ENCODE measurements at places on chromosomes 7 and 10.

GRCh38 chr10:56912043-56912442 lies 551.0 kb upstream of the ZWINT start:
- no peaks in the 10 kb centered on the region for H3K4me1 ChIP-seq
- H3K27me3 ChIP-seq, result no peaks in the 10 kb centered on the region

GRCh38 chr7:33539198-33539597 lies 366.1 kb upstream of the BMPER start:
- no peak overlapping the region for H3K27ac ChIP-seq
- no peak overlapping the region for H3K4me3 ChIP-seq
- no peak for DNase-seq
- no peaks in the 10 kb centered on the region for H3K4me1 ChIP-seq
- no peaks in the 10 kb centered on the region for H3K27me3 ChIP-seq

- H3K27me3 ChIP-seq, result no peaks in the 10 kb centered on the region
- H3K4me1 ChIP-seq, result peaks cover 38% of the 10 kb centered on the region
- H3K27ac ChIP-seq, result peak overlapping the region; percentile 91
- H3K36me3 ChIP-seq, result no peaks in the 10 kb centered on the region
- H3K4me3 ChIP-seq, result no peak overlapping the region
Observed at GRCh38 chr10:72277996-72278667, 4.4 kb downstream of the DDIT4 start.

DNA sequence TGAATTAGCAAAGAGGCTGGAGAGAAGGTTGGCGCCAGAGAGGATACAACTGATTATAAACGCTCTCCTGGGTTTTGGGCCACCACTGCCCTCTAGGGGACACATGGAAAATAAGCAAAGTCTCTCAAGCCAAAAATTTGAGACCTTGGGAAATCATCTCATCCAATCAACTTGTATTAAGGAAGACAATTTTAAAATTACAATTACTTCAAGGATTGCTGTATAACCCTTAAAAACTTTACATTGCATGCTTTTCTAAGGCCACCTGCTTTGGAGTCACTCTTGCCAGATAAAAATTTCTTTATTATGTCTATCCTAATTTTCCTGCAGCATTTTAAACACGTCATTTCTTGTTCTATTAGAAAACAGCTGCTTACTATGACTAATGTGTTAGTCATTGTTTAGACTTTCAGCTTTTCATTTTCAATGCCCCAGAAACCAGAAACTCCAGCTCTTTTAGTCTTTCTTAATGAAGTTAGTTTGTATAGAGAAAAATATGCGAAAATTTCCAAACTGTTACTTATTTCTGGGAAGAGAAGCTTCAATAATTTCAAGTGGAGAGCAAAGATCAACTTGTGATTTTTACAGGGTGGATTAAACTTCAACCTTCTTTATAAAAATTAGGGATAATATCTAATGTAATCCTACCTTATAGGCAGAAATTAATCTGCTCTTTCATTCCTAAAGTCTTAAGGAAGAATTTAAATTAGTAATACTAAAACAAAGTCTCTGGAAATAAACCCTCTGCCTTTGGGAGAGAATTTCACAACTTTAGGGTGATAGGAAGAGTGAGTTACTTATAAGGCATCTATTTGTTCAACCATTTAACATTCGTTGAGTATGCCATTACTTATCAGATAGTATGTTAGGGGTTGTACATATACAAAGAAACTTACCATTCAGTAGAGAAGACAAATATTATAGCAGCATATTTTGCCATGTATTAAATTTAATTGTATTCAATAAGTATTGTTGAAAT lies 20.6 kb upstream of the RHOBTB1 start:
- H3K27me3 ChIP-seq, result peaks cover 2% of the 10 kb centered on the region
- H3K36me3 ChIP-seq, result no peaks in the 10 kb centered on the region
- no peak overlapping the region for H3K4me3 ChIP-seq
- H3K27ac ChIP-seq, result no peak overlapping the region

- no peaks in the 10 kb centered on the region for H3K4me1 ChIP-seq
- no peaks in the 10 kb centered on the region for H3K27me3 ChIP-seq
- no peaks in the 10 kb centered on the region for H3K36me3 ChIP-seq
- H3K4me3 ChIP-seq, result no peak overlapping the region
- no peak for DNase-seq
Observed at GRCh38 chr7:23161482-23161881, 20.4 kb upstream of the NUP42 start.

DNA sequence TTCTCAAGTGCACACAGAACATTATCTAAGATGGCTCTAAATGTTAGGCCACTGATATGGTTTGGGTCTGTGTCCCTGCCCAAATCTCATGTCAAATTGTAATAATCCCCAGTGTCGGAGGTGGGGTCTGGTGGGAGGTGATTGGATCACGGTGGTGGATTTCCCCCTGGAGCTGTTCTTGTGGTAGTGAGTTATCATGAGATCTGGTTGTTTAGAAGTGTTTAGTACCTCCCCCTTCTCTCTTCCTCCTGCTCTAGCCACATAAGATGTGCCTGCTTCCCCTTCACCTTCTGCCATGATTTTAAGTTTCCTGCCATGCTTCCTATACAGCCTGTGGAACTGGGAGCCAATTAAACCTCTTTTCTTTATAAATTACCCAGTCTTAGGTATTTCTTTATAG lies 11.2 kb upstream of the GSTK1 start:
- no peak for DNase-seq
- H3K36me3 ChIP-seq, result no peaks in the 10 kb centered on the region
- no peak overlapping the region for H3K27ac ChIP-seq
- H3K27me3 ChIP-seq, result no peaks in the 10 kb centered on the region
- no peaks in the 10 kb centered on the region for H3K4me1 ChIP-seq
- no peak overlapping the region for H3K4me3 ChIP-seq

DNA sequence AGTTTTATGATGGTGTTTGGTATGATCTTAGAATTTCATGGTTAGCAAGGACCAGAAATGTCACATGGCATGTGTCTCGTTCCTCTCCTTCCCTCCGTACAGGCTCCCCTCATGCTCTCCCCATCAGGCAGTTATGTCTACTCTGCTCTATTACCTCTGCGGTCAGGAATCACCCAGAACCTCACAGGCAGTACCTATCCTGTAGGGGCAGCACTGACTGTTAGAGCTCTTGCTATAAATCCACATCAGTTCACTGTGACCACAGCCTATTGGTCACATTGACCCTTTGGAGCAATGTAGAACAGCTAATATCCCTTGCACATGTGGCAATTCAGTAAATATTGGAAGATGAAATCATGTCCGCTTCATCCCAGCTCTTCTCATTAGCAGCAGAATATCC lies 151.8 kb downstream of the WNT2 start:
- no peaks in the 10 kb centered on the region for H3K4me1 ChIP-seq
- no peak overlapping the region for H3K27ac ChIP-seq
- H3K27me3 ChIP-seq, result no peaks in the 10 kb centered on the region

DNA sequence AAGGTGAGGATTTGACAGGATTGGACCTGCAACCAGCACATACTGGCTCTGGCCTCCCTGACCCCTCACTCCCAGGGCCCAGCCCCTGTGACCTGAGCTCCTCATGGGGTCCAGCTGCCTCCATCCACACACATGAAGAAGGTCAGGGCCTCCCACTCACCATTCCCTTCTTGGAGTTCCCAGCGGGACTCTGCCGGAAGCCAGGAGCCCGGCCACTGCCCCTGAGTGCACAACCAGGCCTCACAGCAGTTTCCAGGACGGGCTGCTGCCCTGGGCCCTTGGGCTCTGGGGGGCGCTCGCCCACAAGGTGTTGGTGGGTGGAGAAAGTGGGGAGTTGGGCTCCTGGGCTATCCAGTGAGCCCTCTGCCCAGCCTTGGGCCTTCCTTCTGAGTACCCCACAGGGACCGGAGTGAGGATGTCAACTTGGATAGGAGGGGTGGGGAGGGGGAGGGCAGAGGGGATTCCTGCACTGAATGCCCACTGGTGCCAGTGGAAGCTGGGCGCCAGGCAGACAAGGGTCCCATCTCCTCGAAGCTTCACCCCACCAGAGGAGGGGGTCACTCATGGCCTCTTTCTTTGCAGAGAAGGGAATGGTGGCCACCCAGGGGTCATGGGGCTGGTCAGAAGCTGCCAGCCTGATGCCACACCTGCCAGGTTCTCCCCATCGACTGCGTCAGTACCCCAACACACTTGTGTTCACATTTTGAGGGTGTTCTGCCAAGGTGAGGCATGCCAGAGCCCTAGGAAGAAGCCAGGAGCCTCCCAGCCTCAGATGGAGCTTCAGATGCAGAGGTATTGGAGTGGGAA lies 115.3 kb downstream of the PTPN20 start:
- no peaks in the 10 kb centered on the region for H3K4me1 ChIP-seq
- H3K4me3 ChIP-seq, result no peak overlapping the region
- DNase-seq, result no peak
- H3K36me3 ChIP-seq, result no peaks in the 10 kb centered on the region
- no peak overlapping the region for H3K27ac ChIP-seq
- no peaks in the 10 kb centered on the region for H3K27me3 ChIP-seq

DNA sequence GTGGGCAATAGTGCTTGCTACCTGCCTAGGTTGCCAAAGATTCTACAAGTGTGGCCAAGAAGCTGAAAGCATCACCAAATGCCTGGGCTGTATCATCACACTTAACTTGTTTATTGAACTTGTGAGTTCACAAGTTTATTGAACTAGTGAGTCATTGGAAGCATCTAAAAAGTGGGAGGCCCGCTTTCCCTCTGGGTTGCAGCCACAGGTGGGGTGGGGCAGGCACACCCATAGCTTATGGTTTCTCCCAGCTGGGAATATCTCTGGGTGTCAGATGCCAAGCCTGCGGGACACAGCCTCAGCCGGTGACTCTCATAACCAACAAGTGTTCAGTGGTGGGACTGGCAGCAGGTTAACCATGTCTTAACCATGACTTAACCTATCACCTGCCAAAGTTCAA lies 145.9 kb upstream of the FAM13C start:
- no peak for DNase-seq
- H3K4me1 ChIP-seq, result no peaks in the 10 kb centered on the region
- no peak overlapping the region for H3K27ac ChIP-seq
- no peaks in the 10 kb centered on the region for H3K36me3 ChIP-seq
- no peaks in the 10 kb centered on the region for H3K27me3 ChIP-seq

- no peak overlapping the region for H3K4me3 ChIP-seq
- H3K27me3 ChIP-seq, result no peaks in the 10 kb centered on the region
- H3K36me3 ChIP-seq, result no peaks in the 10 kb centered on the region
Observed at GRCh38 chr10:19931894-19932590, 115.8 kb downstream of the PLXDC2 start.

GRCh38 chr10:94279835-94280709 lies 82.7 kb downstream of the NOC3L start:
- no peak overlapping the region for H3K27ac ChIP-seq
- peak; percentile 57 for DNase-seq
- no peaks in the 10 kb centered on the region for H3K27me3 ChIP-seq

DNA sequence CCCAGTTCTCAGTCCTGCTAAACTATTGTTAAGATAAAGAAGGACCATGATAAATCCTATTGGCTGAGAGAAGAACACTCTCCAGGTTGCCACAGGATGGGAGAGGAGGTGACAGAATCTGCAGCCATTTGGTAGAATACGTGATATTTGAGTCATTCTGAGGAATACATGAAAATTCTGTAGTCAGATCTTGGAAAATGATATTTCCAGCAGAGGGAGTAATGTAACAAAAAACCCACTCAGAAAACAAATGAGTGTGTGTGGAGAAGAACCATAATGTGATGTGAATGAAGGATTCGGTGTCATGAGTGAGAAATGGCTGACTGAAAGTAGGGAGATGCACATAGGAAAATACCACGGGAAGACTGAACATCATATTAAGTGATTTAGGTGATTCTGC lies 128.5 kb upstream of the PFKP start:
- H3K4me1 ChIP-seq, result no peaks in the 10 kb centered on the region
- peaks cover 11% of the 10 kb centered on the region for H3K27me3 ChIP-seq
- H3K27ac ChIP-seq, result no peak overlapping the region
- no peak for DNase-seq
- H3K36me3 ChIP-seq, result no peaks in the 10 kb centered on the region

- no peaks in the 10 kb centered on the region for H3K36me3 ChIP-seq
- H3K4me1 ChIP-seq, result no peaks in the 10 kb centered on the region
- no peak overlapping the region for H3K4me3 ChIP-seq
- no peaks in the 10 kb centered on the region for H3K27me3 ChIP-seq
- DNase-seq, result no peak
Observed at GRCh38 chr7:15747301-15747700, 60.8 kb upstream of the MEOX2 start.

- H3K36me3 ChIP-seq, result no peaks in the 10 kb centered on the region
- H3K27me3 ChIP-seq, result no peaks in the 10 kb centered on the region
- H3K4me1 ChIP-seq, result no peaks in the 10 kb centered on the region
- DNase-seq, result no peak
- H3K4me3 ChIP-seq, result no peak overlapping the region
Observed at GRCh38 chr10:69055241-69055640, 32.7 kb upstream of the SRGN start.

DNA sequence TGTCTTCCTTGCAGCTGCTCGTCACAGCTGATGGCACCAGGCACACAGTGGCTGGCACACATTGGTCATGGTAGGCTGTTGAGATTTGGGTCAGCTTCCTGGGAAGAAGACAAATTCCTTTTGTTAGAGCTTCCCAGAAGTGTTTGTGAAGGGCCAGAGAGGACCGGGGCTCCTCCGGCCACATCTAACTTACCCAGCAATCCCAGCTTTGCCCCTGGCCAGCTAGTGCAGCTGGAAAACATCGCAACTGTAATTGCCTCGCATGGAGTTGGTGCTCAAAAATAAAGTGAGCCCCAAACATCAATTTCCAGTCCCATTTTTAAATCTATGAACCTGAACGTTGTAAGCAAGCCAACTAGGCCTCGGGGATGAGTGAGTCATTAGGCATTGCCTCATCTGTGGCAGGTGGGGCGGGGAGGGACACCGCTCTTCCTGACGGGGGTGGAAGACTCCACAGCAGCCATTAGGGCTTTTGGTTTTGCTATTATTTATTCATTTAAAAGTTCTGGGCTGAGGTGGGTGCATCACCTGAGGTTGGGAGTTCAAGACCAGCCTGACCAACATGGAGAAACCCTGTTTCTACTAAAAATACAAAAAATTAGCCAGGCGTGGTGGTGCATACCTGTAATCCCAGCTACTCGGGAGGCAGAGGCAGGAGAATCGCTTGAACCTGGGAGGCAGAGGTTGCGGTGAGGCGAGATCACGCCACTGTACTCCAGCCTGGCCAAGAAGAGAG lies 12.4 kb downstream of the CPA5 start:
- H3K36me3 ChIP-seq, result no peaks in the 10 kb centered on the region
- peak overlapping the region; percentile 83 for H3K27ac ChIP-seq
- peaks cover 15% of the 10 kb centered on the region for H3K4me1 ChIP-seq
- DNase-seq, result no peak
- H3K4me3 ChIP-seq, result no peak overlapping the region

GRCh38 chr7:100061518-100062193 lies 12.1 kb downstream of the ZSCAN21 start:
- H3K4me1 ChIP-seq, result no peaks in the 10 kb centered on the region
- H3K4me3 ChIP-seq, result no peak overlapping the region
- DNase-seq, result no peak
- no peaks in the 10 kb centered on the region for H3K27me3 ChIP-seq

- no peak overlapping the region for H3K4me3 ChIP-seq
- H3K27me3 ChIP-seq, result no peaks in the 10 kb centered on the region
- H3K27ac ChIP-seq, result no peak overlapping the region
- H3K36me3 ChIP-seq, result no peaks in the 10 kb centered on the region
Observed at GRCh38 chr10:77236700-77237099, 400.9 kb downstream of the KCNMA1 start.

DNA sequence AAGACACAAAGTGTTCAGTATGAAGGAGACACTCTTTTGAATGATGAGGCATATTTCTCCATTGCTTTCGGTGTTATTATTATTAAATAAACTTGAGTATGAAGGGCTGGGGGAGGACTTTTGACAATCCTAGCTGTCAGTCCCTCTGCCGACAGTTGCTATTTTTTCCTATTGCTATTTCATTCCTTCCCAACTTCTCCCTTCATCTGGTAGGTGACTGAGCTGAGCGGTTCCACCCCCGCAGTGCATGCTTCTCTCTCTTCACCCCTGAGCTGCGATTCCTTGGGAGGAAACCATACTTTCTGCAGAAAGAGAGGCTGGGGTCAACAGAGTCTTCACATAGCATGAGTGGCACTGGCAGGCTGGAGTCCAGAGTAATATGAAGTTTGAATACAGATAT lies 261.2 kb upstream of the TAC1 start:
- DNase-seq, result no peak
- no peaks in the 10 kb centered on the region for H3K36me3 ChIP-seq
- H3K27me3 ChIP-seq, result peaks cover 3% of the 10 kb centered on the region
- no peak overlapping the region for H3K4me3 ChIP-seq

Data from Panc1 (cell line).